ENCODE measurements at places on chromosomes 16 and 17.

DNA sequence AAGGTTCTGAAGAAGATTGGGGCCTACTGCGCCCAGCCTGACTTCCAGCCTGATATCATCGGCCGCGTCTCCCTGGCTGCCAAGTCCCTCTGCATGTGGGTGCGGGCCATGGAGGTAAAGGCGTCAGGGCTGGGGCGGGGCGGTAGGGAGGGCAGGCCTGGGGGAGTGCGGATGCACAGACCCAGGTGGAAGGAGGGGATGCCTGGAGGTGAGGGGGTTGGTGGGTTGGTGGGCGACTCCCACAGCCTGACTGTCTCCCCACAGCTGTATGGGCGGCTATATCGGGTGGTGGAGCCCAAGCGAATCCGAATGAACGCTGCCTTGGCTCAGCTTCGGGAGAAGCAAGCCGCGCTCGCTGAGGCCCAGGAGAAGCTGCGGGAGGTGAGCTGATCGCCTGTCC, 26.8 kb upstream of the KDM6B start:
- no peak for DNase-seq

DNA sequence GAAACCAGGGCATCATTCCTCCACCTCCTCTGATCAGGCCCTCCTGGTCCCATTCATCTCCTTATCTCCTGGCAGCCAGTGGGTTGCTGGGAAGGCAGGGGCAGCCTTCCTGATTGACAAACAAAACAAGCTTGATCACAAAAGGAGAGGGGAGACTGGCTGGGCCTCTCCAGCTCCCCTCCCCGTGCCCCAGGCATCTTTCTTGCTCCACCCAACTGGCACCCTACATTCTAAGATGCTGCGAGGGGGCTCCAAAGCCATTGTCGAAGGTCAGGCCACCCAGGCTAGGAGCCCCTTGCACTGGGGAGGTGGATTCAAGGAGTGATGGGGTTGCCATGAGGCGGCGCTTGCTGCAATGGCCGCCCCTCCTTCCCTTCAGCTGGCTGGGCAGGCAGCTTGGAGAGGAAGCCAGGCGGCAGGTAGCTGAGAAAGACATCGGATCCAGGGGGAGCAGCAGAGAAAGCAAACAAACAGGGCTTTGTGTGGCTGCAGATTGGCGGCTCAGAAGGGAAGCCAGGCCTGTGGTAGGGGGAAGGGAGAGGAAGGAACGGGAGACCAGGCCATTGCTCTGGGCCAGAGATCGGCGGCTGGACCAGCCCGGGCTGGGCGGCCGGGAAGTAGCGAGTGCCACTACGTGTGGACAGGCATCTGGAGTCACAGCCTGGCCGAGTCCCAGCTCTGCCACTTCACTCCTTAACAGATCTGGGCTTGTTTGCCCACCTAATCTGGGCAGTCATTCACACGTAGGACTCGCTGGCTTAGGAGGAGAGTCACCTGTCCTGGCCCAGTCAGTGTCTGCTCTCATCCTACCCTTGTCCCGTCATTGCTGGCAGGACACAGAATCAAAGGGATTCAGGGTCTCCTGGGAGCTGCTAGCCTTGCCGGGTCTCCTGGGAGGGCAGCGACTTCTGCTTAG, 12.3 kb downstream of the RAI1 start:
- DNase-seq = no peak

DNA sequence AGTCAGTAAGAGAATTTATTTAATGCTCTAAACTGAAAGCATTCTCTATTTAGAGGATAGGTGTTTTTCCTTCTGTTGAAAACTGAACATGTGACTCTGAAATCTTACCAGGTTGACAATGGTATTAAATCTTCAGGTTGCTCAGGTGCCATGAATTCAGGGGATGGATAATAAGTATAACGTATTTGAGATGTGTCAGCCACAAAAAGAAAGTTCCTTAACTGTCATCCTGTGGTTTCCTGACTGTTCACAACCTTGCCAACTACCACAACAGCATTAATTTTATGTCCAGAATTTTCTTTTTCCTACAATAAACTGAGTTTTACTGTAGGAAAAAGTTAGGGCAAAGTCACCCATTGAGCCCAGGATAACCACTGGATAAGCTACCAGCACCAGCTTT, 243.3 kb upstream of the PSMD7 start:
- DNase-seq = no peak

DNA sequence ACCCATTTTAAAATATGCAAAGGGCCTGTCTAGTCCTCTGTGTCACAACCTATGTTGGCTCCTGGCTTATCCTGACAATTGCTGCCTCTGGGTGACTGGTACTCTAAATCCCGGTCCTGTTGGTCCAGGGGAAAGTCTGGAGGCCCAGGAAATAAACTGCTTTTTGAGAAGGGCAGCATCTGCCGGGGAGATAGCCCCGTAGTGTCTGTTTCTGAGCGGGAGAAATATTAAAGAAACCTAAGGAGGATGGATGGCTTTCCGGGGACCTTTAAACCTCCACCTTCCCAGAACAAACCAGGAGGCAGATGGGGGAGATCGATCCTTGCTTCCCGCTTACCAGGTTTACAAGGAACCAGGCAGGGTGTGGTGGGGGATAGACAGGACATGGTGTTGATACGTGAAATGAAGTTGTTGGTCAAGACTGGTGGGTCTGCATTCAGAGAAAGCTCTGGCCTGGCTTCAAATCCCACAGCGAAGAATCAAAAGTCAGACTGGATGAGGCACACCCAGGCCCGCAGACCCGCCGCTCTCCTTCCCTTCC, 3.8 kb downstream of the HOXB2 start:
- DNase-seq = no peak

GRCh38 chr16:68887107-68887506, 43.8 kb downstream of the TANGO6 start:
- no peak for DNase-seq

DNA sequence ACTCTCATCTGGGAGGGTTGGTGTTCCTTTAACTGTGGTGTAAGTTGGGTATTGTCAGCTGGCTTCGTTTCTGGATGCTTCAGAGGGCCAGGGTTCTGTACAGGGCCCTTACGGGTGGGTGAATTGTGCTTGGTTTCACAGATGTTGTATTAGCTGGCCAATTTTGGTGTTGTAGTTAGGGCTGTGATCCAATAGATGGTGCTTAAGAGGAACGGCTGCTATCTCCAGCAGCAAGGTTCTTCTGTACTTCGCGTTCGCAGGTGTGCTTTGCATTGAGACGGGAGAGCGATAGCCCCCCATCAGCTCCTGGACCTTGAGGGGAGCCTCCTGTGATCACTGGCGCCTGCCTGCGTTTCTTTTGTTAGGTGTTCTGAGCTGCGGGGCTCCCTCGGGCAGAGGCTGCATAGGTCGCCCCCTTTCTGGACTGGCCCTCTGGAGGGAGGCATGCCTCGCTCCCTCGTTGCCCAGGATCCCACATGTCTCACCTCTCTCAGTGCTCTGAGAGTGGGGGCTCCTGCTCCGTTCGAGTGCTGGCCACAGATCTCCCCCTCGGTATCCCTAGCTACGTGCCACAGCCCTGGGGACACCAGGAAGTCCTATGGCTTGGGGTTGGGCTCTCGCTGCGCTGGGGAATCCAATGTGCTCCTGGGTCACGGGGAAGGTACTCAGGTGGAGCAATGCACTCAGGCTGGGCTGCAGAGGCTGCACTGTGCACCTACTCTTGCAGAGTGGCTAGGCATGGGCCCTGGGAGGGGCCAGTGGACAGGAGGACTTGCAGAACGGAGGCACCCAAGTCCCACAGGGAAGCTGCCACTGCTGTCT, 837 bp upstream of the PRDM7 start:
- no peak for DNase-seq

GRCh38 chr17:50956750-50957523, 90.8 kb upstream of the TOB1 start:
- peak; percentile 77 for DNase-seq

GRCh38 chr16:11402051-11402744, 56.9 kb downstream of the RMI2 start:
- no peak for DNase-seq
